ENCODE measurements at places on chromosomes 11 and 22. TPM values are rescaled to one million over a fixed set of nuclear protein-coding genes. Genes with fewer than 3 reads are reported as not detected.

The CHRDL2 gene
- total RNA-seq = 4.9 TPM

The NAT10 gene
- 23.2 TPM for total RNA-seq

The MS4A8 gene
- not detected for total RNA-seq

The DLG2 gene
- total RNA-seq = 9.9 TPM

The GVQW3 gene
- 0.97 TPM for total RNA-seq

The EMID1 gene
- total RNA-seq = 1.3 TPM

The DCHS1 gene
- 9.2 TPM for total RNA-seq

The FOSL1 gene
- total RNA-seq = 2.0 TPM

The CCDC188 gene
- total RNA-seq = 0.67 TPM

The MRGPRX4 gene
- not detected for total RNA-seq

The LDHAL6A gene
- not detected for total RNA-seq

- no peak for DNase-seq
Measured at GRCh38 chr11:34756591-34756990, 135.7 kb downstream of the EHF start.

DNA sequence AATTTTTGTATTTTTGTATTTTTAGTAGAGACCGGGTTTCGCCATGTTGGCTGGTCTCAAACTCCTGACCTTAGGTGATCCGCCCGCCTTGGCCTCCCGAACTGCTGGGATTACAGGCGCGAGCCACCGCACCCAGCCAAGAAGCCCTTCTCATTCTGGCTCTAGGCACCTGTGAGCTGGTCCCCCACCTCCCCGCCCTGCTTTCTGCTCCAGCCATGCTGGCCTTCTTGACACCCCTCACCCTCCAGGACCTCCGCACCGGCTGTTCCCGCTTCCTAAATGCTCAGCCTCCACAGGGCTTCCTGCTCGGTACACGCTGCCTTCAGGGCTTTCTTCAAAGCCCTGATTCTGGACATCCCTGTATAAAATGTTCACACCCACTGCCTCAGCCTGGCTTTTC is 5.5 kb upstream of the FXYD2 start:
- peak; percentile 61 for DNase-seq

DNA sequence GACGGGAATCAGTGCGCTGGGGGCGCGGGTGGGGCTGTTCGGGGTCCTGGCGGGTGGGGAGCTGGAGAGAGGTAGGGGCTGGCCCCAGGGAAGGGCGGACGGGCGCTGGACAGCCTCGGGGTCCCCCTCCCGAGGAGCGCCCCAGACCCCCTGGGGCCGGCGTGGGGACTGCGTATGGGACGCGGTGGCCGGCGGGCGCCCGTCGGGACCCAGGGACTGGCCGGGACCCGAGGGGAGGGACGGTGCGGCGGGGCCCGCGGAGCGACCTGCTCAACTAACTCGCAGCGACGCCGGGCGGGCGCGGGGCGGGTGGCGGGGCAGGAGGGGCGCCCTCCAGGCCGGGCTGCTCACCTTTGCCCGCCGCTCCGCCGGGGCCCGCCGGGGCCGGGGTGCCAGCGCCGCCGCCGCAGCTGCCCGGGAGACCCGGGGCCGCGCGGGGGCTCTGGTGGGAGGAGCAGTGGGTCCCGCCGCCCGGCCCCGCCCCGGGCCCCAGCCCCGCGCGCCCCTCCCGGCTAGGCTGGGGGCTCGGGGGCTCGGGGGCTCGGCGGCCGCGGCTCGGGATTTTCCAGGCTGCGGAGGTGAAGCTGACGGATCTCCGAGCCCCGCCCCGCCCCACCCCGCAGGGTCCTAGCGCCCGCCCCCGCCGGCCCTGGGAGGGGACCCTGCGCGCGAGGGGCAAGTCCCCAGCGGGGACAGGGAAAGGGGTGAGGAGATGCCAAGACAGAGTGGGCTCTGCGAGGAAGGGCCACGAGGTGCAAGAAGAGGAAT is 12.3 kb downstream of the STARD10 start:
- DNase-seq = no peak

- DNase-seq = no peak
Measured at GRCh38 chr11:131928992-131929391, 558.6 kb downstream of the NTM start.

DNA sequence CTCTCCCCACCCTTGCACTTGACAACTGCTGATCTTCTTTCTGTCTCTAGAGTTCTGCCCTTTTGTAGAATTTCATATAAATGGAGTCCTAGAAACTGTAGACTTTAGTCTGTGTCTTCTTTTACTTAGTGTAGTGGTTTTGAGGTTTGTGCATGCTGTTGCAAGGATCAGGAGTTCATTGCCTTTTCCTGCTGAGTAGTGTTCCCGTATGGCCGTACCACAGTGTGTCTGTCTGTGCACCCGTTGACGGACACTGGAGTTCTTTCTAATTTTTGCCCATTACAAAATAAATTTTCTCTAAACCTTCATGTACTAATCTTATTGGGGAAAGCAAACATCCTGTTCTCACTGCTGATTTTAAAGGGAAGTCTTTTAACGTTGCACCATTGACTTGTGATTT is 138.1 kb downstream of the TBC1D22A start:
- DNase-seq = no peak

GRCh38 chr11:64124147-64124546 is 41.8 kb downstream of the MACROD1 start:
- DNase-seq = no peak

DNA sequence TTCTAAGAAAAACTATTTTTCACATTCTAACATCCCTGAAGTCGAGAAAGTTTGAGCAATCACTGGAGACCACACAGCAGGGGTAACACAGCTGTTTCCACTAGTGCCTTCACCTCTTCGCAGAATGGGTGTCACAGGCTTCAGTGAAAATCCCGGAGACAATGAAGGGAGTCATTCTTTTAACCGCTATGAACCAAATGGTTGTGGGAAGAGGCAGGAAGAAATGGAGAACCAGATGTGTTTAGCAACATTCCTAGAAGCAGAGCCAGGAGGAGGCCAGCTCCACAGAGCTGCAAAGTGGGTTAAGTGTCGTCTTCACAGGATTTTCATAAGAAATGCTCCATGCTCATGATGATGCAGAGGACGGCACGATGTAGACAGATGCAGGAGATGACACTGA is 221.1 kb downstream of the LARGE1 start:
- no peak for DNase-seq

- no peak for DNase-seq
Measured at GRCh38 chr11:104175769-104176168, 11.8 kb upstream of the PDGFD start.

GRCh38 chr11:24779791-24780190 is 282.9 kb downstream of the LUZP2 start:
- no peak for DNase-seq

GRCh38 chr11:8369592-8370205 is 106.0 kb upstream of the LMO1 start:
- DNase-seq = peak; percentile 31

DNA sequence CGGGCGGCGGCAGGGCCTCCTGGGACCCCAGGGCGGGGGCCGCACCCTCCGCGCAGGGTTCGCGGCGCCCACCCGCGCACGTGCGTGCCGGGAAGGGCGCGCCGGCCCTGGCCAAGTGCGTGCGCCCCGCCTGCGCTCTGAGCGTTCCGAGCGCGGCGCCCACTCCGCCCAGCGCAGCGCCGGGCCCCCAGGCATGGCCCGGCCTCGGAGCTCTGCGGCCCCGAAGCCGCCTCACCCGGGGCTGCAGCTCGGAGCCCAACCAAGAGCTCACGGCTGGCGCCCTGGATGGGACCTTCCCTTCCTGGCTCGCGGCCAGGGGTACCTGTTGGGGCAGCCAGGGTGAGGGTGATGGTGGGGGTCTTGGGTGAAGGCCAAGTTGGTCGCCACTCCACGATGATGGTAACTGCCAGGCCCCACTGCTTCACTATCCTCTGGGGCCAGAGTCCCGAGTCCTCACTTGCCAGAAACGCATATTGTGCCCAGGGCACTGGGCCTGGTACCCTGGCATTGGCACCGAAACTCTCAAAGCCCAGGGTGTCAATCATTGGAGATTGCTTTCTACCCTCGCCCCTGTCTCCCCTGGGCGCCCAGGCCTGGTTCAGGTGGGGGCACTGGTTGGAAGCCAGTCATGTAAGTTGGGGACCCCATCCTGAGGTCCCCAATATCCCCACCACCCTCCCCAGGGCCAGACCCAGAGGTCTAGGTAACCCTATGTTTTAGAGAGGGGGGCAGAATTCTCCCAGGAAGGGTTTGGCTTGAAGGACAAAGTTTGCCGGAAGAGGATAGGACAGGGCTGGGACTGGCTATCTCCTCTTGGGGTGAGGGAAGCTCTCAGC is 882 bp downstream of the ANO1 start:
- no peak for DNase-seq

DNA sequence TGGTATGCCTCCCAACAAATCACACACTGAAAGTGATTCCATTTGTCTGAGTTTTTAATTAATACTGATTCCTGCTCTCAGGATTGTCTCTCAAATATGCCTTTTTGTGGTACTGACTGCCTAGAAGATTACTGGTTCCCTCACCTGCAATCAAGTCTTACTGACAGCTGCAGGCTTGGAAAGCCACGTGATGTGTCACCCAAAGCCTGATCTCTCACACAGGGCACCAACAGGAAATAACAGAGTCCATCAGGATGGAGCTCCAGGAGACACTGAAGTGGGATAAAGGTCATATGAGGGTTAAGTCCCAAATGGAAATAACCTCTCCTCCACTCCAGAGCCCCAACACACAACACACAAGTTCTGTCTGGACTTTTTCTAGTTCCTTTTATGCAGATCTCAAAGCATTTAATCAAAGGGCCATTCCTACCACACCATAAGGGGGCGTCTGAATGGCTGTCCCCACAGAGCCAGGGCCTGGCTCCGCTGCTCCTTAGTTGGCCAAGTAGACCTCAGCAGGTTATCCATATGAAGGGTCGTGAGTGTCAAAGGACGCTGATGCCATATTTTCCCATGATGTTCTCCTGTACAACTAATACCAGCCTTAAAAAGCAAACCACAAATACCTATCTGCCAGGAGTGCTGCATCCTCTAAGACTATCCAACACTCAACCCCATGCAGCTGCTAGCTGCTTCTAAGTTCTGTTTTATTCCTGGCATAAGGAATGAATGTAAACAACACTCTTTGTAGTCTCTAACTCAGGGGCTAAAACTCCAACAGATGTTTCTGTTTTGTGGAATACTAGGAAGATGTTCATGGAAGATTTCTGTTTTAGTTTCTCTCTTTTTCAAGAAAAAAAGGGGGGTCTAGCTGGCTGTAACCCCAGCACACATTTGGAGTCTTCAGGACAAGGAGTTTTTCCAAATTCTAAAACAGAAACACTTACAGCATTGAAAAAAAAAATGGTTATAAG is 13.0 kb downstream of the SCUBE2 start:
- no peak for DNase-seq

- DNase-seq = no peak
Measured at GRCh38 chr11:3368199-3368598, 10.7 kb downstream of the ZNF195 start.

GRCh38 chr11:115217726-115218311 is 286.4 kb downstream of the CADM1 start:
- no peak for DNase-seq

GRCh38 chr11:61969391-61969758 is 1.9 kb upstream of the FTH1 start:
- DNase-seq = no peak

DNA sequence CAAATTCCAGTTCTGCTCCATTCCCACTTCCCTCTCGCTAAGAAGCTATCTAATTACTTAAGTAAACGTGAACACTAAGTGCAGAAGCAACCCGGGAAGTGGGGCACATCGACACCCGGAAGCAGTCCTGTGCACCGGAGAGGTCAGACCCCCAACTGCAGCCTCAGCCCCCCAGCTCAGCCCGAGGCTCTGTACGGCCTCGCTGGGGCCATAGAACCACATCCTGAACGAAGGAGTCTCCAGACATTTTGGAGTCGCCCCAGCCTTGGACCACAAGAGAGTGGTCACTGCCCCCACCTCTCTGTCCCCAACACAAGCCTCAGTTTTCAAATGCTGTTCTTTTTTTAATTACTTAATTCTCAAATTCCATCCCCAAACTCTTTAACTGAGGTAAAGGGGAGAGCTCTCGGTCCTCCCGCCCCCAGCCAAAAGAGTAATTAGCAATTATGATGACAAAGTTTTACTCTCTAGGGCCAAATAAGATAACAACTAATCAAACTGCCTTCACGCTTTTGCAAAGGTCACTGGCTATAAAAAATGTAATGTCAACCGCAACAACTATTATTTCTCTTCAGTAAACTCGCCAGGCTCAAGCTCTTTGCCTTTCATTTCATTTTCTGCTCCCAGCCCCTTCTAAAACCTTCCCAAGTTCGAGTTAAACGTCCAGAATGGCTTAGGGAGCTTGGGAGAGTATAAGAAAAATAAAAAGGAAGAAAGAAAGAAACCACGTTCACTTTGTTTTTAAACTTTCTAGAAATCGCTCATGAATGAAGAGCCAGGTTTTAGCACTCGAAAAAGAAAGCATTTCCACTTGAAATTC is 2.2 kb downstream of the PAX6 start:
- no peak for DNase-seq

DNA sequence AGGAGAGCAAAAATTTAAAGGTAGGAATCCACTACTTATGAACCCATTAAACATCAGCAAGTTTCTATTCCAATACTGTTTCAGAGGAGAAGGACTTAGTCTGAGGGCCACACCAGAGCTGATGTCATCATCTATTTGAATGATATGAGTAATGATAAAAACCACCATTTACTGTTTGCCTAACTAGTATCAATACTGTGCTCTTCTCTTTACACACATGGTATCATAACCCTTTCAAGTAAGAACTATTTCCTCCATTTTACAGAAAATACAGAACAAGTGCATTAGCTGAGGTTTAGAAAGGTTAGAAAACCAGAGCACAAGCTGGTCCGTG is 651.3 kb upstream of the KIRREL3 start:
- DNase-seq = no peak

GRCh38 chr11:73358071-73358470 is 18.1 kb upstream of the RELT start:
- DNase-seq = no peak

- no peak for DNase-seq
Measured at GRCh38 chr11:95984072-95984471, 60.2 kb upstream of the MTMR2 start.

GRCh38 chr22:42932197-42932519 is 75.1 kb upstream of the ARFGAP3 start:
- no peak for DNase-seq

GRCh38 chr22:46699091-46699490 is 39.0 kb downstream of the CERK start:
- no peak for DNase-seq

DNA sequence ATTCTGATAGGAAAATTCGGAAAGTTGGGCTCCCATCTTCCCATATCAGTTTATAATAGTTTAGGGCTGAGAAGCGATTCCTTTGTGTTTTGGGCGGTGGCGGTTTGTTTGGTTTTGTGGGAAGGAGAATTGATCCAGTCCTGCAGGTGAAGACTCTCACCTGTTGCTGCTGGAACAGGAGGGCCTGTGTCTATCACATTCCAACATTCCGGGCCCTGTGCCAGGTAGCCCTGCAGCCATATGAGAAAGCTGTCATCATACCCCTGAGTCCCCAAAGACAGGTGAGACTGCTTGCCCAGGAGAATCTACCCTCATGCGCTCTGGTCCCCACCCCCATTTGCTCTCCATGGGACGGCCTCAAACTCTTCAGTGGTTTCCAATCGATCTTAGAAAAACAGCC is 62.1 kb downstream of the TRAF6 start:
- no peak for DNase-seq

DNA sequence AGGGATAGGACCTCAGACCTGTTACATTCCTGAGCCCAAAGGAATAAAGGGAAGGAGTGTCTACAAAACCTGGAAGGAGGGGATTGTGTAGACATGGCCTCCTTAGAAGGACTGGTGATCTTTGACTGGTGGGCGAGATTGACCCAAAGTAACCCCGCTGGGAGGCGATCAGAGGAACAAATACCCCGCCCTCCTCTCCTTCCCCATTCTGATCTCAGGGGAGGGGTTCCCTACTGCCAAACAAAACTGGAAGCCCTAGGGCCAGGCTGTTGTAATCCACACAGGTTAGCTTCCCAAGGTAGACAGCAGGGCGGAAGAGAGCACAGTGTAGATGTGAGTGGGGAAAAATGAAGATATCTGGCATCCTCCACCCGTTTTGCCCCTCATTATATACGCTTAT is 24.7 kb downstream of the NCF4 start:
- DNase-seq = no peak
